Lung (tissue), 17 donors: ENCODE measurements at places on chromosomes 3 and 15. TPM values are rescaled to one million over a fixed set of nuclear protein-coding genes. Genes with fewer than 3 reads are reported as not detected.
A peak's percentile ranks its signal among the peaks of the same experiment; 100 is the strongest.

The CXCR6 gene
- 1.5 TPM for total RNA-seq

- H3K27ac ChIP-seq: no peak overlapping the region
- H3K4me3 ChIP-seq: peak overlapping the region; percentile 58
- no peak for DNase-seq
- H3K27me3 ChIP-seq: no peaks in the 10 kb centered on the region
- no peaks in the 10 kb centered on the region for H3K36me3 ChIP-seq
Measured at GRCh38 chr15:78130466-78131294, 565 bp downstream of the CIB2 start.

- peaks cover 13% of the 10 kb centered on the region for H3K4me1 ChIP-seq
- H3K27me3 ChIP-seq: no peaks in the 10 kb centered on the region
- H3K27ac ChIP-seq: no peak overlapping the region
- H3K36me3 ChIP-seq: no peaks in the 10 kb centered on the region
Measured at GRCh38 chr3:189121092-189121491, 50.7 kb upstream of the TPRG1 start.

DNA sequence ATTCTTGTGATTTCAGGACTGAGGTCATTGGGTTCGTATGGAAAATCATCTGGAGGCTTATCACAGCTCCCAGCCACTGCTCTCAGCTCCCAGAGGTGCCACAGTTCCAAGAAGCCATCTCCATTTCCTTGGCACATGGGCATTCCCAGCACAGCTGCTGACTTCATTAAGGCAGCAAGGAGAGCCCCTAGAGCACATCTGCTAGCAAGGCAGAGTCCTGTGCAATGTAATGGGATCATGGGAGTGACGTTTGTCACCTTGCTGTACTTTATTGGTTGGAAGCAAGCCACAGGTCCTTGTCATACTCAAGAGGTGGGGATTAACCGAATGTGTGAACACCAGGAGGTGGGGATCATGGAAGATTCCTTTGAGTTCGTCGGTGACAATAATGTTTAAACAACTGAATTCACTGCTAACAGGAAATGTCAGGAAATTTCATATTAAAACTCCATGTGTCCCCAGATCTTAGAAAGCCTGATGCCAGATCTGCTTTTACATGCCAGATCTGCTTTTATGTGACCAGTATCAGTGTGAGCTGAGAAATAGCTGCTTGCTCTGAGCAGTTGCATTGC, 148.8 kb downstream of the GABRG3 start:
- no peaks in the 10 kb centered on the region for H3K27me3 ChIP-seq
- H3K27ac ChIP-seq: no peak overlapping the region
- no peaks in the 10 kb centered on the region for H3K4me1 ChIP-seq
- no peaks in the 10 kb centered on the region for H3K36me3 ChIP-seq

DNA sequence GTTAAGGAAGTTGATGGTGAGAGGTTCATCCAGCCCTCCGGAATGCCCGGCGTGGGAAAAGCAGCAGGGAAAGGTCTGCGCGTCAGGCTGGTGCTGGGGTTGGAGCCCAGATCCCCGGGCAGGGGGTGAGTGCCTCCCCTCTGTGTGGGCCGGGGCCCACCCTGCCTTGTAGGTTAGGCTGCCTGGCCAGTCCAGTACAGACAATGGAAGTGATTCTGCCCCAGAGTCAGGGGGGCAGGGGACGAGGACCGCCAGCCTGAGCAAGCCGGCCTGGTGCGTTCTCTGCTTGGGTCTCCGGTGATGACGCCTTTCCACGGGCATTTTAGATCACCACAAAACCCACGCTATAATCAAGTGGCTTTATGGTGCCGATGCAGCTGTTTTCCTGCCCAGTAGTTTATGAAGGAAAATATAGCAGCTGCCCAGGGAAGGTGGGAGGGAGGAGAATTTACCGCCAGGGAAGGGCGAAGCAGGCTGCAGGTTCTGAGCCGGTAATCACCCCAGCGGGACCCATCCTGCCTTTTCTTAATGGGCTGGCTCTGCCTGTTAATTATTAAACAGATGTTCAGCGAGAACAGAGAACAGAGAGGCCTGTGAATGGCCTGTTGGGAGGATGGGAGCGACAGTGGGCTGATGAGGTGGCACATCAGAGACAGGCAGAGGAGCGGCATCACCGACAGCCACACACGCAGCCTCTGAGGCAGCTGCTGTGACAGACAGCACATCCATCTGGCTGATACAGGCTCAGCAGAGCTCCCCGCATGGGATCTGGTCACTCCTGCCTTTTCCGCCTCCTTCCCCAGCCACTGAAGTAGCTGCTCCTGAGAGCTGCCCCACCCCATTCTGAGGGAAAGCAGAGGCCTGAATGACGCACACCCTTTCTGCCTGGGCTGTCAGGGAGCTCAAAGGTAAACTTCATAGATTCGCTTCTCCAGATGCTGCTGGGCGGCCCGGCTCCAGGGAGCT, 35.2 kb downstream of the BDH1 start:
- peak overlapping the region; percentile 51 for H3K27ac ChIP-seq
- peak; percentile 65 for DNase-seq
- H3K27me3 ChIP-seq: no peaks in the 10 kb centered on the region
- H3K36me3 ChIP-seq: peaks cover under 1% of the 10 kb centered on the region
- no peak overlapping the region for H3K4me3 ChIP-seq
- H3K4me1 ChIP-seq: peaks cover 6% of the 10 kb centered on the region

The UROC1 gene
- 0.21 TPM for total RNA-seq

DNA sequence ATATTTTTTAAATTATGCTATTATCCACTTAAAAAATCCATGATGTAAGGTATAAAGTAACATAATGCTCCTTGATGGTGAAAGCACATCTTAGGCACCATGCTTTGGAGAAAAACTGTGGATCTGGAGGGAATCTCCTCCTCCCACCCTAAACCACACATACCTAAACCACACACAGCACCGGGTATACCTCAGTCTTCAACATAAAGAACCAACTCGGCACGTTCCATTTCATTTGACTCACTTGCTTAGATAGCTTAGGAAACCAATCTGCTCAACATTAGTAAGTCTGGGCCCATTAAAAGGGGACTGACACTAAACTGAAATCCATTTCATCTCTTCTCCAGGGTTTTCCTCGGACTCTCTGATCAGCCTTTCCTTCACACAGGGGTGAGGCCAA, 945.7 kb upstream of the CFAP20DC start:
- no peak overlapping the region for H3K27ac ChIP-seq
- H3K36me3 ChIP-seq: no peaks in the 10 kb centered on the region
- no peaks in the 10 kb centered on the region for H3K4me1 ChIP-seq
- peak; percentile 8 for DNase-seq
- no peak overlapping the region for H3K4me3 ChIP-seq
- no peaks in the 10 kb centered on the region for H3K27me3 ChIP-seq

The RGMA gene
- total RNA-seq: 6.6 TPM

GRCh38 chr15:35308802-35309201, 223.7 kb upstream of the NANOGP8 start:
- no peak overlapping the region for H3K4me3 ChIP-seq
- no peaks in the 10 kb centered on the region for H3K27me3 ChIP-seq
- peak; percentile 73 for DNase-seq
- peak overlapping the region; percentile 57 for H3K27ac ChIP-seq
- peaks cover 8% of the 10 kb centered on the region for H3K4me1 ChIP-seq
- no peaks in the 10 kb centered on the region for H3K36me3 ChIP-seq

The NTRK3 gene
- total RNA-seq: 5.6 TPM

DNA sequence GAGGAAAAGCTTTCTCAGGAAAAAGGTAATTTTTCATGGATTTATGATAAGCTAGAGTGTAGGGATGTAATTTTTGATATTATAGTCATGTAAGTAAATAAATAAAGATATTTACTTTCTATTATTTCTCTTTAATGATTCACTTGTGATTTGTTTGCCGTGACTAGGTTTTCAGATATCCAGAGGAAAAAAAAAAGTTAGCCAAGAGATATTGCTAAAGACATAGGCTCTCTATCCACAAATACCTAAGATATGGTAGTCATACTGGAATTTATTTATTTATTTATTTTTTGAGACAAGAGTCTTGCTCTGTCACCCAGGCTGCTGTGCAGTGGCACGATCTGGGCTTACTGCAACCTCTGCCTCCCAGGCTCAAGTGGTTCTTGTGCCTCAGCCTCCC, 59.9 kb downstream of the AP4E1 start:
- no peaks in the 10 kb centered on the region for H3K27me3 ChIP-seq
- no peaks in the 10 kb centered on the region for H3K4me1 ChIP-seq
- H3K4me3 ChIP-seq: no peak overlapping the region
- no peak overlapping the region for H3K27ac ChIP-seq
- H3K36me3 ChIP-seq: peaks cover 22% of the 10 kb centered on the region

- H3K36me3 ChIP-seq: no peaks in the 10 kb centered on the region
- no peaks in the 10 kb centered on the region for H3K4me1 ChIP-seq
- H3K27ac ChIP-seq: no peak overlapping the region
- H3K27me3 ChIP-seq: no peaks in the 10 kb centered on the region
- no peak for DNase-seq
- no peak overlapping the region for H3K4me3 ChIP-seq
Measured at GRCh38 chr3:147157631-147158030, 248.7 kb downstream of the ZIC4 start.

- no peaks in the 10 kb centered on the region for H3K27me3 ChIP-seq
- DNase-seq: no peak
- no peak overlapping the region for H3K27ac ChIP-seq
- H3K4me1 ChIP-seq: peaks cover 12% of the 10 kb centered on the region
- H3K4me3 ChIP-seq: no peak overlapping the region
Measured at GRCh38 chr15:68415061-68415460, 16.9 kb downstream of the ITGA11 start.

GRCh38 chr15:92903631-92903965, 3.5 kb downstream of the CHD2 start:
- H3K27ac ChIP-seq: peak overlapping the region; percentile 99
- peaks cover 57% of the 10 kb centered on the region for H3K4me1 ChIP-seq
- DNase-seq: no peak
- no peaks in the 10 kb centered on the region for H3K27me3 ChIP-seq

GRCh38 chr3:186964616-186965015, 34.3 kb downstream of the ST6GAL1 start:
- peaks cover 9% of the 10 kb centered on the region for H3K4me1 ChIP-seq
- no peak overlapping the region for H3K4me3 ChIP-seq
- DNase-seq: no peak
- no peaks in the 10 kb centered on the region for H3K36me3 ChIP-seq

GRCh38 chr3:150227839-150228238, 180.3 kb upstream of the TSC22D2 start:
- no peaks in the 10 kb centered on the region for H3K36me3 ChIP-seq
- no peak overlapping the region for H3K27ac ChIP-seq
- DNase-seq: peak; percentile 81

GRCh38 chr3:183253528-183254486, 754 bp downstream of the B3GNT5 start:
- H3K36me3 ChIP-seq: no peaks in the 10 kb centered on the region
- H3K27me3 ChIP-seq: no peaks in the 10 kb centered on the region
- H3K4me3 ChIP-seq: peak overlapping the region; percentile 81
- peak overlapping the region; percentile 97 for H3K27ac ChIP-seq
- peak; percentile 74 for DNase-seq

DNA sequence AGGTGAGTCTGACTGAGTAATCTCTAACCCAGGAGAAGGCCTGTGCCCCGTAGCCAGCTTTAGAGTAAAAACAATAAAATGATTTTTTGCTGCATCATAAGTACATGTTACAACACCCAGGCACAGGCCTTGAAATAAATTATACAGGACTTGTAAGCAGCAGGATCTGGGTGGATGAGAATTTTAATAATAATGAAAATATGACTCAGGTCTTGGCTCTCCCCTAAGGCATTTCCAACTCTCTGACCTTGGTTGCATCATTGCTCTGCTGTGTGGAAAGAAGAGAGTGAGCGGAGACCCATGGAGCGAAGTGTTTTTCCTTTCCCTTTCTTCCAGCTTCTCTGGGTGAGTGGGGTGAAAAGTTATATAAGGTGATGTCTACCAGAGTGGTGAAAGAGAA, 44.6 kb downstream of the EOMES start:
- H3K27me3 ChIP-seq: no peaks in the 10 kb centered on the region
- no peak overlapping the region for H3K27ac ChIP-seq
- no peaks in the 10 kb centered on the region for H3K4me1 ChIP-seq
- H3K4me3 ChIP-seq: no peak overlapping the region

DNA sequence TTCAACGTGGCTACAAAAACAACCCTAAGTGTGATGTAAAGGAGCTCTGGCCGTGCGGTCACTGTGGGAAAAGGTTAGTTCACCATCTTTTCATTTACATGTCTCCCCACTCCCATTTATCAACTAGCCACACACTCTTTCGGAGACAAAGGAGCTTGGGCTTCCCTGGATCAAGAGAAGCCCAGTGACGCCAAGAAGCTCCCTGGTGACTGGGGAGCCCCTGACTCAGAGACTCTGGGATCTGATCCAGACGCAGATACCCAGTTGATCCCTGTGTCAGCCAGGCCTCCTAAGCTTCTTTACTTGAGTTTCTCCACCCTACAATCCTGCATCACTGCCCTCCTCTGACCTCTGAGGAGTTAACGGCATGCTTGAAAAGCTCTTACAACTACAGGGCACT, 43.9 kb downstream of the HEG1 start:
- no peak for DNase-seq
- no peak overlapping the region for H3K27ac ChIP-seq
- H3K4me1 ChIP-seq: no peaks in the 10 kb centered on the region
- H3K36me3 ChIP-seq: peaks cover 53% of the 10 kb centered on the region

The GCSAM gene
- total RNA-seq: 0.40 TPM

DNA sequence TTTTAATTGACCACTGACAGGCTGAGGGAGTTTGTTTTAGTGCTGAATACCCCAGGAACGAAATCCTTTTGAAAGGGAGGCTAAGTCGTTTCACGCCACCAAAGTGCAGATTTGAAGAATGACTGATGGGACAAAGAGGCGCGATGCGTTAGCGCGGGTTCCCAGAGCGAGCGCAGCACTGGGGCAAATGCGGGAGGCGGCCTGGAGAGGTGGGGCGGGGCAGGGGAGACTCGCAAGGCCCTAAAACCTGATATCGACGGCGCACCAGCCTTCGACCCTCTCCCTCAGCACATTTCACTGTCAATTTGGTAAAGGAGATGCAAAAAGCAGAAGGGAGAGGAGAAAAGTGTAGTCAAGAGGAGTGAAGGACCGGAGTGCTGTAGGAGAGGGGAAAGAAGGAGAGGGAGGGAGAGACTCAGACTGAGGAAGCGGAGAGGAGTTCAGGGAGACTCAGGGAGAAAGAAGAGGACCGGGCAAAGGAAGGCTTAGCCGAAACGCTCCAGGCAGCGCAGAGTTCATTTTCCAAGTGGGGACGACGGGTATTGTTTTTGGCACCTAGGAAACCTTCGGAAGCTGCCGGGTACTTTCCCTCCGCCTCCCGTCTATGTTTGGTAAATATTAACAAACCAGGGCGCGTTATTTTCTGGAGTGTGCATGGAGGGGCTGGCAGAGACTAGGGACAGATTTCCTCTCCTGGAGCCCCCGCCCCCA, 3.8 kb upstream of the FOXB1 start:
- DNase-seq: no peak
- no peak overlapping the region for H3K4me3 ChIP-seq
- no peak overlapping the region for H3K27ac ChIP-seq
- peaks cover 92% of the 10 kb centered on the region for H3K27me3 ChIP-seq
- no peaks in the 10 kb centered on the region for H3K36me3 ChIP-seq

- H3K27ac ChIP-seq: no peak overlapping the region
- DNase-seq: no peak
- H3K4me1 ChIP-seq: no peaks in the 10 kb centered on the region
- no peaks in the 10 kb centered on the region for H3K27me3 ChIP-seq
- no peak overlapping the region for H3K4me3 ChIP-seq
- no peaks in the 10 kb centered on the region for H3K36me3 ChIP-seq
Measured at GRCh38 chr3:118187221-118187620, 847.4 kb downstream of the IGSF11 start.

The VEPH1 gene
- total RNA-seq: 77.6 TPM
